Activated CD4-positive, alpha-beta memory T cell treated with anti-CD3 and anti-CD28 coated beads, Interleukin-2, amount 10 ng/mL, durations not matched to agents 7 days and 5 days (primary cell): ENCODE measurements at places on chromosomes 1 and 21. TPM values are rescaled to one million over a fixed set of nuclear protein-coding genes. Genes with fewer than 3 reads are reported as not detected.

Gene GJB3
- total RNA-seq: not detected

Gene PROK1
- not detected for total RNA-seq

Gene CACNA1E
- not detected for total RNA-seq

Gene CLCA1
- total RNA-seq: not detected

Gene KRTAP19-1
- not detected for total RNA-seq

Gene CELF3
- not detected for total RNA-seq

Gene IFNLR1
- total RNA-seq: 6.0 TPM

Gene ANGPTL3
- total RNA-seq: not detected

Gene INSRR
- 0.13 TPM for total RNA-seq

Gene UQCRHL
- total RNA-seq: 1.6 TPM

Gene OR2M3
- not detected for total RNA-seq

Gene LAMB3
- total RNA-seq: 4.2 TPM

Gene MSH4
- total RNA-seq: 0.25 TPM

Gene PPM1J
- not detected for total RNA-seq

Gene HHIPL2
- 0.10 TPM for total RNA-seq

Gene ETNK2
- total RNA-seq: 0.18 TPM

Gene SPOCD1
- total RNA-seq: 0.08 TPM

Gene CREB3L4
- 7.0 TPM for total RNA-seq
